ENCODE measurements at places on chromosomes 5 and 9.

DNA sequence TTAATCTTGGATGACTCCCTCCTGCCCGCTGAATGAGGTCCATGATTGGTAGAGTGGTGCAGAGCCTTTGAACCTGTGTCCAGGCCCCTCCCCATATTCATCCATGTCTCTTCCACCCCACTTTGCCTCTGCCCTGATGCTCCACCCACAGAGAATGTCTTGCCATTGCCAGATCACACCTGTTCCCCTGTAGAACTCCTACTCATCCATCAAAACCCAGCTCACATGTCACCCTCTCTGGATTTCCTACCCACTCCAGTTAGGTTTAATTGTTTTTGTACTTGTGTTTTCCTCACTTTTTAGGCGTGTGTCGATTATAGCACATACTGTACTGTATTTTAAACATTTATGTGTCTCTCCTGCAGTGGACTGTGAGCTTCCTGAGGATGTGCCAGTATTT is 107.0 kb upstream of the CTSL start:
- DNase-seq: no peak

DNA sequence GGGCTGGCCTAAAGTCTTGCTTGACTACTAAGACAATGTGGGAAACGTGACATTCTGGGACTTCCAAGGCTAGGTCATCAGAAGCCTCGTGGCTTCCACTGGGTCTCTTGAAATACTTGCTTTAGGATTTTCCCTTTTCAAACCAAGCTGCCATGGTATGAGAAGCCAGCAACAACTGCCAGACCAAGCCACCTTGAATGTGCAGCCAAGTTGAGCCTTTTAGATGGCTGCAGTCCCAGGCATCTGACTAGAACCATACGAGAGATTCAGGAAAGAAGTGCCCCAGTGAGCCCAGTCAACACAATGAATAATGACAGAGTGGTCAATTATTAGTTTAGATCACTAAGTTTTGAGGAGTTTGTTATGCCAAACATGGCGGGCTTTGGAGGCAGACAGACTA is 143.3 kb downstream of the SLF1 start:
- DNase-seq: no peak

DNA sequence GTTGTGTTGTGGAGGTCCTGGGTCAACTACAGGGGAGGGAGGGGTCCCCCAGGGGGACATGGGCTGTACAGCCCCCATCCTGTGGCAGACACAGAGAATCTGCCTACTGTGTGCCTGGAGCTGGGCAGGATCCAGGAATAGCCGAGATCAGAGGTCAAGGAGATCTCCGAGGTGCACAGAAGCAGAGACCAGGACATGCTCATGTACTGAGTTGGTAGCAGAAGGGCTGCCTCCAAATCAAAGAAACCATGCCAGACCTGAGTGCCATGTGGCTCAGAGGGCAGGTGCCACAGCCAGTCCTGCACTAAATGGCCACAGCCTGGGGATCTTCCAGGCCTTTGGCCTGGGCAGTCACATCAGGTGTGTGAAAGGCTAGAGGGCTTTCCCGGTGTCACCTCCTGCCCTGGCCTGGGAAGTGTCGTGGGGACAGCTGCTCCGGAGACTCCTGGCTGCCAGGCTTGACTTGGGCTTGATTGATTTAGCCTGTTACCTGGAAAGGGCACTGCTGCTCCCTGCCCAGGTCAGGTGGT is 27.8 kb downstream of the GSN start:
- DNase-seq: no peak

- no peak for DNase-seq
Observed at GRCh38 chr9:3608011-3608410, 82.2 kb upstream of the RFX3 start.

DNA sequence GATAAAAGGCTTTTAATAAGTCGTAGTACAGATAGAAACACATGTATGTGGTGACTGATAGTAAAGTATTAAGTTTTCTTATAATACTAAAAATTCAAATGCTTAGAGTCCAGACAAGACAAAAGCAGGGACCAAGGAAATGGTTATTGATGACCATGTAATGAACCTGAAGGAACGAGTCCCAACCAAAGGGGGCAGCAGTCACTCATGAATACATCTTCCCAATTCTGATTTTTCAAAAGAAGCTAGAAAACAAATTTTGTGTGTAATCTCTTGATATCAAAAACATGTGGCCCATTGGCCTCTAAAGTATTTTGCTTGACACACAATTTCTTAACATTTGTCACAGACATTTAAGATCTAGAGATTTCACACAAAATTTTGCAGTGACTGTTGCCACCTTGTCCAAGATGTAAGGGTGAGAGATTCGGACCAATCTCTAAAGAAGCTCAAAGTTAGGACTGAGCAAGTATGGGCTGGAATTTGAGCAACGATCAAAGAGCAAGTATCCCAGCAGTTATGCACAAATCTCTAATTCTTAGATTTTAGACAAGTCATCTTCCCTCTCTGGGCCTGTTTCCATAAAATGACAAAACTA is 66.8 kb downstream of the ARL15 start:
- DNase-seq: peak; percentile 8

GRCh38 chr5:179230061-179230461 is 115.2 kb downstream of the ADAMTS2 start:
- DNase-seq: no peak

- DNase-seq: peak; percentile 59
Observed at GRCh38 chr5:140725799-140726471, 25.7 kb downstream of the ZMAT2 start.

DNA sequence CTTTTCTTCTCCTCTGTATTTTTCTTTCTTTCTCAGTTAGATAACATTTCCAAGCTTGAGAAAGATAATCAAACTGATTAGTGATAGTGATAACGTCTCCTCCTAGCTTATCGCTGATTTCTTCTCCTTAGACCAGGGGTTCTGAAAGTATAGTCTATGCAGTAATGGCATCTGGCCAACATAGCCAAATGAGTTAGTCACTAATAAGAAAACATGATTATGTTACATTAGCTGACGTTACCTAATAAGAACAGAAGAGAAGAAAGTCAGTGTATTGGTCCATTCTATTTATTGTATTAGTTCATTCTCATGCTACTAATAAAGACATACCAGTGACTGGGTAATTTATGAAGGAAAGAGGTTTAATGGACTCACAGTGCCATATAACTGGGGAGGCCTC is 111.2 kb downstream of the STRBP start:
- DNase-seq: no peak

GRCh38 chr5:69432412-69433206 is 17.7 kb downstream of the MARVELD2 start:
- DNase-seq: no peak

- no peak for DNase-seq
Observed at GRCh38 chr5:163338-163620, 28.0 kb upstream of the LRRC14B start.

DNA sequence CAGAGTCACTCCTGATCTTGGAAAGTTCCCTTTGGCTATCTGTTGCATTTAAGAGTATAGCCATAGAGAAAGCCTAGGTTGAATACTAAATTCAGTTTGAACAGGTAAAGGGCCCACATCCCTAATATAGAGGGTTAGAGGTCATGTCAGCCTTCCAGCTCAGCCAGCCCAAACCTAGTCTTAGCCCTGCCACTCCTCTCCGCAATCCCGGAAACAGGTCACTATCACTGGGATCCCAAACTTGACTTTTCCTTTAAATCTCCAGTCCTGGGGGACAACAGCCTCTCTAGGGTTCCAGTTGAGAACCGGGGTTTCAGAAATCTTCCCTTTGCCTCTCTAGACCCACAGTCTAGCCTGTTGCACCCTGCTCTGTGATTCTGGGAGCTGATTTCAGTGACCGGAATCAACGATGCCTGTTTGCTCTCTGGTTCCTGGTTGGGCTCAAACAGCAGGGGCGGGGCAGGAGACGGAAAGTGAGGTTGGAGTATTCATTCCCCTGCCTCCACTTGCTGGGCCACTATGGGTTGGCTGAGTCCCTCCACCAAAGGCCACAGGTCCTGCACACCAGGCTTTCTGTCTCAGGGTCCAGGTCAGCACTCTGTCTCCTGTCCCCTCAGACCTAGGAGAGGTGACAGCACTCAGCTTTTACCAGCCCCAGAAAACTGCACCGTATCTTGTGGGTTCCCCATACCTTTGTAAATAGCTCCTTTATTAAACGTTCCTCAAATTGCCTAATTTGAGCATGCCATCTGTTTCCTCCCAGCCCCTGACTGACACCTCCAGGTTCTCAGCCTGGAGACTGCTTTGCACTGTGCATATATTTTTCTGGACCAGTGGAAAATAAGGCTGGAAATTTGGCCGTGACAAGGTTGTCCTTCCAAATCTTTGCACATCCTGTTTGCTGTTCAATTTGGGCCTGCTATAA is 23.8 kb upstream of the CPEB4 start:
- DNase-seq: no peak

GRCh38 chr5:103119070-103119764 is 721 bp downstream of the GIN1 start:
- no peak for DNase-seq

- DNase-seq: no peak
Observed at GRCh38 chr5:110916381-110917049, 155.0 kb upstream of the TSLP start.

DNA sequence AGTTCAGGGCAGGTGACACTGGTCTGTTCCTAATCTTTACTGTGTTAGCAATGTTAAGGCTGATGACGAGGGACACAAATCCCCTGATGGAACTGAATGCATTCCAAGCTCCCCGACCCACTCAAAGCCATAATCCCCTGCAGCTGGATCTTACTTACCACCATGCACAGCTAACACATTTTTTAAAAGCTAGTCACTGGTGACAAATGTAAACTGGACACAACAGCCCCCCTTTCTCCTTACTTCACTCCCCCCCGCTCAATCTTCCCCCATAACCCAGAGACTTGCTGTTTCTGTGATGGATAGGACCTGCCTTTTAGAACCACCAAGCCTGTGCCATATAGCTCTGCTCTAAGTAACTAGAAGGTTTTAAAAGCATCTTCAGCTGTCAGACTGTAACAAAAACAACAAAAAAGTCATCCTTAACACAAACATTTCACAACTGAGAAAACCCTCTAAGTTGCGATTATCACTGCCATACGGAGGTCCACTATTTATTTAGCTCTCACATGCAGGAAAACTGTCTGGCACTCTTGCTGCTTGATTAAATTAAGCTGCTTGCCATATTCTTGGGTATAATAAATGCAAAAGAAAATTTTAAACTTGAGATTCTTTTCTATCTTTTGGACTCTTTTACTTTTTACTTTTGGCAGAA is 44.4 kb downstream of the BNC2 start:
- no peak for DNase-seq

- no peak for DNase-seq
Observed at GRCh38 chr9:92718086-92719001, 46.3 kb downstream of the BICD2 start.

DNA sequence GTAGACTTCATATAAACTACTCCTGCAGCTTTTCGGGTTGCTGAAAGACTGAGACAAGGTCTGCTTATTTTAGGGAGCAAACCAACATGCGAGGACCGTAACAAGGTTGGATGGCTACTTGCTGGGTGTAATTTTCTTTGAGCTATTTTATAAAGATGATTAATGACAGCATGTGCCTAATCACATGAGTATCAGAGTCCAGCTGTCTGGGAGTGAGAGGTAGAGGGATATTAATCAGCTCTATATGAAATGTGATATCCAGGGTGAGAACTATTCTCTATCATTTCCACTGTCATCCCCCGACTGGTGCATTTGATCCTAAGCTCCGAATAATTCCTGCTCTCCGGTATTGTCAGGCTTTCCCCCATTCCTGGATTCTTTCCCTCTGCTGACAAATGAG is 193.8 kb upstream of the HMHB1 start:
- DNase-seq: no peak

GRCh38 chr9:250625-251024 is 36.0 kb downstream of the DOCK8 start:
- no peak for DNase-seq

GRCh38 chr5:149849966-149850910 is 94.4 kb downstream of the PDE6A start:
- DNase-seq: no peak

GRCh38 chr5:57698802-57699201 is 216.2 kb upstream of the ACTBL2 start:
- DNase-seq: no peak
